IMR-90 (cell line): ENCODE measurements at places on chromosomes 16 and 17. TPM values are rescaled to one million over a fixed set of nuclear protein-coding genes. Genes with fewer than 3 reads are reported as not detected.
A peak's percentile ranks its signal among the peaks of the same experiment; 100 is the strongest.

DNA sequence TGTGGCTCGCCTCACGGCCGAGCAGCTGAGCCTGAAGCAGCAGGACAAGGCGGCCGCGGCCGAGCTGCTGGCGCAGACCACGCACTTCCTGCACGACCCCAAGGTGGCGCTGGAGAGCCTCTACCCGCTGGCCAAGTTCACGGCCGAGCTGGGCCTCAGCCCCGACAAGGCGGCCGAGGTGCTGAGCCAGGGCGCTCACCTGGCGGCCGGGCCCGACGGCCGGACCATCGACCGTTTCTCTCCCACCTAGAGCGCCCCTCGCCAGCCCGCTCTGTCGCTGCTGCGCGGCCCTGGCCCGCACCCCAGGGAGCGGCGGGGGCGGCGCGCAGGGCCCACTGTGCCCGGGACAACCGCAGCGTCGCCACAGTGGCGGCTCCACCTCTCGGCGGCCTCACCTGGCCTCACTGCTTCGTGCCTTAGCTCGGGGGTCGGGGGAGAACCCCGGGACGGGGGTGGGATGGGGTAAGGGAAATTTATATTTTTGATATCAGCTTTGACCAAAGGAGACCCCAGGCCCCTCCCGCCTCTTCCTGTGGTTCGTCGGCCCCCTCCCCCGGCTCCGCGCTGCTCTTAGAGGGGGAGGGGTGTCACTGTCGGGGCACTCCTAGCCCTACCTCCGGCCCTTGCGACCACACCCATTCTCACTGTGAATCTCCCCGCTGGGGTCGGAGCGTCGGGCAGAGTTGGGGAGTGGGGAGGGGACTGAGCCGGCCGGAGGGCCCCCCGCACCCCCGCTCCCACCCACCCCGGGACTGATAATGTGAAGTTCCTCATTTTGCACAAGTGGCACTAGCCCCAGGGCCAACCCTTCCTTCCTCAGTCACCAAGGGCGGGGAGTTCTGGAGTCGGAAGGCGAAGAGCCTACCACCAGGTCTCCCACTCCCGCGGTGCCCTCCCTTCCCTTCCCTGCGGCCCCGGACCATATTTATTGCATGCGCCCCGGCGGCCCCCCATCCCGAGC lies 4.0 kb downstream of the HIC1 start:
- H3K27ac ChIP-seq, result peak overlapping the region; percentile 98
- no peak overlapping the region; the same call in 1 of the 2 replicates for H3K4me3 ChIP-seq
- H3K27me3 ChIP-seq, result no peaks in the 10 kb centered on the region
- peaks cover 48% of the 10 kb centered on the region for H3K36me3 ChIP-seq
- H3K4me1 ChIP-seq, result peaks cover 51% of the 10 kb centered on the region
- peak; percentile 76 for DNase-seq

DNA sequence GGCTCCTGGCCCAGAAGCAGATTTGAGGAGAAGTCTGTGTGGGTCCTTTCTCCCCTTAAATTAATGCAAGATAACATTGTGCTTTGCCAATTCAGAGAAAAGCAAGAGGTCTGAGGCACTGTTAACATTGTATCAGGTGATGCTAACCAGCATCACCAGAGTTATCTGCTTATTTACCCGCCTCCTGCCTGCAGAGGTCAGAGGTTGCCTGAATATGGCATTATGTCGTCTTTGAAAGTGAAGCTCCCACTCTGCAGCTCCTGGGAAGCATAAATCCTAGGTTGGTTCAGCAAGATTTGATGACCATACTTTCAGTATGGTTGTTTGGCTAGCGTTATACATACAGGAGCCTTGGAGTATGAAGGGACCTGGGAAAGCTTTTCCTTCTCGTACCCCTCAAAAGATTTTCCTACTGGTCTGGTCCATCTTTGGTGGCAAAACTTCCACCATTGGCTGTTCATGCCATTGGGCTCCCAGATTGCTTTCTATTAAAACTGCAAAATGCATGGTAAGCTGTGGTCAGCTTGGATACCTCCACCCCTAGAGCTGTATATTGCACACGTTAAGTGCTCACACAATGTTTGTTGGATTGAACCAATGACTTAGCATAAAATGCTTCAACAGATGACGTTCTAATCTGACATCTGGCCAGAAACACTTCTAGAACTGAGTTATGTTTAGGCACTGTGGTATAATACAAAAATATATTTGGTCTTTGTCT lies 24.1 kb downstream of the CHD9 start:
- no peak overlapping the region for H3K27ac ChIP-seq
- H3K27me3 ChIP-seq, result no peaks in the 10 kb centered on the region
- DNase-seq, result peak; percentile 53
- no peaks in the 10 kb centered on the region for H3K36me3 ChIP-seq
- H3K4me1 ChIP-seq, result peaks cover 17% of the 10 kb centered on the region
- no peak overlapping the region for H3K4me3 ChIP-seq

DNA sequence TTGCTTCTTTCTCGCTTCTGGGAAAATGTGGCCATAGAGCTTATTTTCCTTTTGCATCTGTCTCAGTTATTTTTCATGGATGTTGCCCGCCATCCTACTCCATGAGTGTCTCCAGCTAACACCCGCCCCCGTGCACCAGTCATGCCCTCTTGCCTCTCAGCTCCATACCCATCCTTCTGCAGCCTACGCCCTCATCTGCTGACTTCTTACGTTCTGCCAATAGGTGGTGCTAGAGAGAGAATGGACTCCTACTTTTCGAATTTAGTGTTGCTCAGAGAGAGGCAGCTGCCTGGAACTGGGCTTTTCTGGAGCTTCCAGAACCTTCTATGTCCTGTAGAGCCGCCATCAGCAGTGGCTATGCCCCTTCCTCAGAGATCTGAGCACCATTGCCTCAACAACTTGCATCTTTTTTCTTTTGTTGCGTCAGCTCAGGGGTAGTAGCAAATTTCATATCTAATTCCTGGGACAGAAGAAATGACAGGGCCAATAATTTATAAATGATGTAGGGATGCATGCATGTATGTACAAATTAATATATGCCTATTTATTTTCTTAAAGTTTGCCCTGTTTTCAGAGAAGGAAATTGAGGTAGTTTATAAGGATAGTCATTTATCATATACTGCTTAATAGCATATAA lies 119.7 kb upstream of the MYOCD start:
- peak; percentile 63 for DNase-seq
- peaks cover 4% of the 10 kb centered on the region; the same call in 1 of the 2 replicates for H3K4me1 ChIP-seq
- no peak overlapping the region for H3K27ac ChIP-seq
- no peaks in the 10 kb centered on the region for H3K36me3 ChIP-seq
- H3K27me3 ChIP-seq, result no peaks in the 10 kb centered on the region

GRCh38 chr16:6493555-6493954 lies 839.1 kb upstream of the RBFOX1 start:
- H3K4me3 ChIP-seq, result no peak overlapping the region
- no peaks in the 10 kb centered on the region for H3K36me3 ChIP-seq
- no peaks in the 10 kb centered on the region for H3K27me3 ChIP-seq
- no peaks in the 10 kb centered on the region for H3K4me1 ChIP-seq
- no peak for DNase-seq

The DNAH3 gene
- not detected in 2 replicates for polyA plus RNA-seq

DNA sequence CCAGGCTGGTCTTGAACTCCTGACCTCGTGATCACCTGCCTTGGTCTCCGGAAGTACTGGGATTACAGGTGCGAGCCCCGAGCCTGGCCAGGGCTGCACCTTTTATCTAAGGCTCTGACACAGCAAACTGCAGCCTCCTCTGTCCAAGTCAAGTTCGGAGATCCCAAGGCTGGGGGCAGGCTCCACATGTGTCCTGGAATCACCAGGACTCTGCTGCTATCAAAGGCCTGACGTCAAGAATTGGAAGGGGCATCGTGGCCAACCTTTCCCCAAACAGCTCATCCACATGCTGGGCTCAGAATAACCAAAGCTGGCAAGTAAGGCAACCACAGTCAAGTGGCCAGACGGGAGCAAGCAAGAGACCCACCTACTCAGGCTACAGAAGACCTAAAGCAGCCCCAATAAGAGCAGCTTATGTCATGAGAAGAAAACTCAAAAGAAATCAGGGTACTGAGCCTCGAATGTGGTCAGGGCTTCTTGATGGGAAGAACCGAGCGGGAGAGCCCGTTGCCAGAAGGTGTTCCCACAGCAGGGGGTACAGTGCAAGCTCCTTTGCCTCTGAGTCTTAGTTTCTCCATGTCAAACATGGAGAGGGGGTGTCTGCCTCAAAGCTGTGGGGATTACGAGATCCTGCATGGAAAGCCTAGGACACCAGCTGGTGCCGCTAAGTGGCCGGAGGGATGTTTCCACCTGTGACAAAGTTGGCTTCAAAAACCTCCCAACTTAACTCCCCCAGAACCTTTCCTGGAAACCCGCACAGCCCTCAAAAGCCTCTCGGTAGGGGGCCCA lies 7.9 kb downstream of the MYBBP1A start:
- H3K27me3 ChIP-seq, result no peaks in the 10 kb centered on the region
- H3K4me3 ChIP-seq, result no peak overlapping the region
- no peak overlapping the region for H3K27ac ChIP-seq
- DNase-seq, result no peak
- H3K36me3 ChIP-seq, result peaks cover 80% of the 10 kb centered on the region

The TSNAXIP1 gene
- 1.4 and 1.6 TPM in 2 replicates for polyA plus RNA-seq
